ENCODE measurements at places on chromosomes 4 and X. TPM values are rescaled to one million over a fixed set of nuclear protein-coding genes. Genes with fewer than 3 reads are reported as not detected.
A peak's percentile ranks its signal among the peaks of the same experiment; 100 is the strongest.

Gene MTNR1A
- total RNA-seq: 0.39 TPM

Gene ANKRD50
- total RNA-seq: 18.6 TPM

Gene AREG
- total RNA-seq: 17.1 TPM

Gene SHOX
- total RNA-seq: not detected

Gene DMP1
- total RNA-seq: not detected

Gene ARSJ
- 4.9 TPM for total RNA-seq

Gene SULT1E1
- total RNA-seq: 64.9 TPM

Gene KCTD8
- total RNA-seq: 0.88 TPM

Gene CLDN34
- total RNA-seq: 0.86 TPM

Gene UNC5C
- 20.5 TPM for total RNA-seq

Gene SPACA5
- not detected for total RNA-seq

DNA sequence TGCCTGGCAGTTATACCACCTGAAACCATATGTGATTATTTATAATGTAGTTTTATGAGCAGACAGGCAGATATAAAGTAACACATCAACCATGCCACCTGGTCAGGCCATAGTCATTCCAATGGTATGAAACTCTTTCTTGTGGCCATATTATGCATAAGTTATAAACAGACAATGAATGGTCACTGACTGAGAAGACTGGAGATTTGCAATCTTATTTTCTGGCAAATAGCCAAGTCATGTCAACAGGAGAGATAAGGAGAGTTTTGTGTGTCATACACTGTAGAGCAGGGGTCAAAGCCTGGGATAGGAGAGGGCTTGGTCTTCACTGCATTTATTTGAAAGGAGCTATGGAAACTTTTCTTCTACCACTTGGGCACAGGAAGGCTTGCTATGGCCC, 29.5 kb downstream of the SORBS2 start:
- no peak for DNase-seq
- H3K4me1 ChIP-seq: peaks cover 10% of the 10 kb centered on the region
- no peak overlapping the region for H3K27ac ChIP-seq
- H3K27me3 ChIP-seq: no peaks in the 10 kb centered on the region
- no peak overlapping the region for H3K4me3 ChIP-seq

- H3K27ac ChIP-seq: peak overlapping the region; percentile 53
- peaks cover 6% of the 10 kb centered on the region for H3K27me3 ChIP-seq
- H3K36me3 ChIP-seq: no peaks in the 10 kb centered on the region
- H3K4me3 ChIP-seq: no peak overlapping the region
- H3K4me1 ChIP-seq: peaks cover 19% of the 10 kb centered on the region
Observed at GRCh38 chr4:8079916-8080753, 78.5 kb downstream of the ABLIM2 start.

DNA sequence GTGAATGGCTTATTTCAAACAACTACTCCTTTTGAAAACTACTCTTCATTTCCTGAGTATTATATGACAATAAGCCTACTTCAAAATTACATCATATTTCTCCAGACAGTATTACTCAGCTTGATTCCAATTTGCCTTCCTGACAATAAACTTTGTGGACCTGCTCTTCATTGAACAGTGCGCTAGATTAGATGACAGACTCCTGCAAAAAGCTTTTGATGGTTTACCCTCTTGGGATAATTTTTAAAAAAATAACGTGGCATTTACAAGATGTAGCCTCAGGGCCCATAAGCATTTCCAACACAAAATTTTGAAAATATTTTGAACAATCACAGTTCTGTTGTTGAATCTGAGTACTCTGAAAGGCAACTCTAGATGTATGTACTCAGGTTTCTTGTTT, 25.9 kb downstream of the MGAT4D start:
- no peaks in the 10 kb centered on the region for H3K36me3 ChIP-seq
- no peak for DNase-seq
- no peaks in the 10 kb centered on the region for H3K4me1 ChIP-seq
- no peak overlapping the region for H3K27ac ChIP-seq
- no peak overlapping the region for H3K4me3 ChIP-seq

DNA sequence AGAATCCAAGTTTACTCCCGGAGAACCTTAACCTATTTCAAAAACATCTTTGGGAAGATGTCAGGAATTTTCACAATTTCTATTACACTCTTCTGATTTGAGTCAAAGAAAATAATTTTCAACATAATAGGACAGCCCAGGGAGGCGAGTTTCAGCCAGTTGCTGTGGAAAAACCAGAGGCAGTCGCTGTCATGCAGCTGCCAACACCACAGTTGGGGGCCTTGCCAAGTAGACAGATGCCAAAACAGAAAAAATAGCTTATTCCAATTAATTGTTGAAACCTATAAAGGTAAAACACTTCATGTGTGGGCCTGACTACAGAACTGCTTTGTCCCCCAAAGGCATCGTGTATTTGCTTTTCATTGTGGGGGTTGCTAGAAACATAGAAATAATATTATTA, 225.8 kb downstream of the DMD start:
- no peak for DNase-seq
- no peak overlapping the region for H3K4me3 ChIP-seq
- no peaks in the 10 kb centered on the region for H3K27me3 ChIP-seq
- no peaks in the 10 kb centered on the region for H3K4me1 ChIP-seq

DNA sequence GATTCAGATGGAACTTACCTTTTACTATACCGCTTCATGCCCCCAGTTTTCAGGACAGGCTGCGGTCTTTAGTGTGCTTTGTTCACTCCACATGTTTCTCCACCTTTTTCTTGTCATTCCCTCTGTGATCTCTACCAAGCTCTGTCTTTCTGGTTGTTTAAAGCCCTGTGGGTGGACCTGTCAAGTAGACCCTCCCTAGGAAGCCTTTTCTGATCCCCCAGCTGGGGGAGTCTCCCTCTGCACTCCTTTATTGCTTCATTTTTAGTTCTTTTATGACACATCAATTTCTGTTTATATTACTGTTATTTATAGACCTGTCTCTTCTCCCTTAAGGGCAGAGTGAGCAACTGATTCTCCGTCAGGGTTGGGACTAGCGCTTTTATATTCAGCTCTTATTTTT, 150.2 kb downstream of the C4orf33 start:
- H3K4me1 ChIP-seq: peaks cover 9% of the 10 kb centered on the region
- H3K4me3 ChIP-seq: no peak overlapping the region

DNA sequence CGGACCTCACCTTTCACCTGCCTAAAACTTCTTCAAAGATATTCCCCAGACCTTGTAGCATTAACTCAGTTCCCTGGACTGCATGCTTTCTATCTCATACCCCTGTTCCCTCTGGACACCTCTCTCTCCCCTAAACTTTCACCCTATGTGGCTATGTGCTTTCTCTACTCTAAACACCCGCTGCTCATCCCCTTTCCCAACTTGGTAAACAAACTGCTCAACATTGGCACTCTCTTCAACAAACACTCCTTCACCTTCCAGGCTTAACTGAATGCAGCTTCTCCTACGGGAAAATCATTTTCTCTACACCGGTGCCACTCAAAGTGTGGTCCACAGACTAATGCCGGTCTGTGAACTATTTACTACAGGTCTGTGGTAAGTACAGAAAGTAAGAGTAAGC, 19.9 kb downstream of the PHF8 start:
- no peaks in the 10 kb centered on the region for H3K27me3 ChIP-seq
- peak; percentile 2 for DNase-seq
- no peak overlapping the region for H3K4me3 ChIP-seq
- H3K36me3 ChIP-seq: peaks cover 43% of the 10 kb centered on the region
- H3K27ac ChIP-seq: no peak overlapping the region

DNA sequence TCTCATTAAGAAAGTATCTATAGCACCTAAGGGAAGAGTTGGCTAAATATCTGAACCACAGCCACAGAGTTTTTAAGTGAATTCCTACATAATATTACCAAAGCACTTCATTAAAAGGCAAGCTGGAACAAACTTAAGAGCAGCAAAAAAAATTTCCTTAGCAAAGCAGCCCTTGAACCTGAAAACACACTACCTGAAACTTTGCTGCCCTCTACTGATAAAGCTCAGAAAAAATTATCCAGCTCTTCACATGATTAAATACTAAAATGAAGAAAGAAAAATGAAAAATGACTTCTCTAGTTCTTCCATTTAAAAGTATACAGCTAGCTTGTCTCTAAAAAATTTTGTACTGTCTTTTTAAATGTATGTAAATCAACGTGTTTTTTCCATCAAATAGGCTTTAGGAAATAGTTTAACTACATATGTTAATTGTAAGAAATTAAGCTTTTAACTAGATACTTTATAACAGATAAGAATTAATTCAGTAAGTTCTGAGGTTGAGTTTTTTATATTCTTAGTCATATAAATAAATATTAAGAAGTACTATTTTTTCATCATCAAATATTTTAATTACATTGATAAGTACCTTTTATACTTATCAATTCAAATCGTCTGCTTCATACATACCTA, 156.1 kb downstream of the STPG2 start:
- no peak overlapping the region for H3K4me3 ChIP-seq
- no peak for DNase-seq
- no peak overlapping the region for H3K27ac ChIP-seq
- no peaks in the 10 kb centered on the region for H3K36me3 ChIP-seq
- no peaks in the 10 kb centered on the region for H3K27me3 ChIP-seq

DNA sequence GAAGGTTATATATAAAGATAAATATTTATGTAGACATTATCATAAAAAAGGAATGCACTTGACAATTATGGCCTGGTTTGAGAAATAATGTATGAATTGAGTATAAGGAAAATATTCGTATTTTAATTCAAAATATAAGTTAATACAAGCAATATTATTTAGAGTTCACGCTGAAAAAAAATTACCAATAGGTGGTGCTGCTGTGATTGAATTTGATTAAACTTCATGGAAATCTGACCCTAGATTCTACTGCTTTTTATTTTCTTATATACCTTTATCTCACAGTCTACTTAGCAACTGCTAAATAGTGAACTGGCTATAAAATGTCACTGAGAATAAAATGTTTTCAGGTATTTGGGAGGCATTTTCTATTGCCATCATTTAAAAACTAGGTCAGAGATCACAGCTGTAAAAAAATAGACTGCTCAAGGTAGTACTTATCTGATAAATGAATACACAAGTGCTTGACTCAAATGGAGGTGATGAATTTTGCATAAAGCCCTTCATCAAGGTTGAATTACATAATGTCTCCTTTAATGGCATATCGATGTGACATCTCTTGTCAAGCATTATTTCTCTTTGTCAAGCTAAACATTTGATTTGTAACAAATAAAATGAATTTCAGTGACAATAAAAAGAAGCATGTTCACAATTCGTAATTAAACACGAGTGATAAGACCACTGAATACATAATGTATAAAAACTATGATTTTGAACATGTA, 1638.8 kb upstream of the PCDH7 start:
- DNase-seq: no peak
- H3K27me3 ChIP-seq: no peaks in the 10 kb centered on the region
- no peak overlapping the region for H3K27ac ChIP-seq
- H3K36me3 ChIP-seq: no peaks in the 10 kb centered on the region

DNA sequence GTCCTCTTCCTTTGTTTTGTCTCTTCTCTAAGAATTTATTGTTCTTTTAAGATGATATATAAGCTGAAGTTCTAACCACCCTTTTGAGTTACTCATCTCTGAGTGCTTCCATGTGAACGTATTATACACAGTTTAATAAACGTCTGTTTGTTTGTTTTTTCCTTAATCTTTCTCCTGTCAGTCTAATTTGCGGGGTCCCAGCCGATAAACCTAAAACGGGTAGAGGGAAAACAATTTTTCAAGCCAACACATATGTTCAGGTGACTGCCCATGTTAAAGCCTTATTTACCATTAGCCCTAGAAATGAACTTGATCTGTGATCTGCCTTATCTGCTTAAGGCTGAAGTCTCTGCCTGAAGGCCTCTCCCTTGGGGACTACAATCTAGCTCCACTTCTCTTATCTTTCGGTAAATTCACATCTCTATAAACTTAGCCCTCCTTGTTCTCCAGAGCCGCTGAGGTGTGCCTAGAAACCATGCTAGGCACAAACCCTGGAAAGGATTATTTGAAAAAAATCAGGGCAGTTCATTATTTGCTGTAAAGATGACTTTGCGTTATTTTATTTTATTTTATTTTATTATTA, 158.8 kb downstream of the CAMK2D start:
- peaks cover 36% of the 10 kb centered on the region for H3K36me3 ChIP-seq
- peak overlapping the region; percentile 19 for H3K27ac ChIP-seq
- no peak for DNase-seq
- no peaks in the 10 kb centered on the region for H3K27me3 ChIP-seq
- H3K4me1 ChIP-seq: peaks cover 5% of the 10 kb centered on the region
- no peak overlapping the region for H3K4me3 ChIP-seq

DNA sequence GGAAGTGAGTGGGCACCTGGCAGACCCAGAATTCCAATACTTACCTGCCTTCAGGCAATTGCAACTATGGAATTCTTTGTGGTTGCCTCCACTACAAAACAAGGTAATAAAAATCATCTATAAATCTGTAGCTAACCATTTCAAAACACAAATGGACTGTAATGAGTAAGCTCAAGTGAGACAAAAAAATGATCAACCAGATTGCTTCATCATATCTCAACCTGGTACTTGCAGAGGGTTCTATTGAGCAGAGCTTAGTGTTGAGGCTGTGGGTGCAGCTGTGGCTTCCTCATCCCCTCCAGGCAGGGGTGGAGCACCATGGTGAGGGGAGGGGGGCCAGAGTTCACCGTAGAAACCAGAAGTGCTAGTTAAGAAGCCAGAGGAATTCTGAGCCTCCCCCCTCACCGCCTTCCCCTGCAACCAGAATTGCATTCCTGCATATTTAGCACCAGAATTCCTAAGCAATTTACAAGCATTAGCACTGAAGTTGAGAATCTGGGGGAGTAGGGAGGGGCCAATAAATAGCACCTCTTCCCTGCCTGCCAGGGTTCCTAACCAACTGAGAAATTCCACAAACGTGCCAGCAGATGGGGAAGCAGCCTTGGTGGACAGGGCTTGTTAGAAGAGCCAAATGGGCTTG, 11.5 kb downstream of the CTAG1A start:
- no peaks in the 10 kb centered on the region for H3K4me1 ChIP-seq
- no peaks in the 10 kb centered on the region for H3K27me3 ChIP-seq
- H3K27ac ChIP-seq: no peak overlapping the region
- peak; percentile 43 for DNase-seq
- no peaks in the 10 kb centered on the region for H3K36me3 ChIP-seq
- no peak overlapping the region for H3K4me3 ChIP-seq

GRCh38 chr4:38669208-38669607, 5.2 kb downstream of the KLF3 start:
- no peak for DNase-seq
- H3K27ac ChIP-seq: peak overlapping the region; percentile 70
- H3K4me3 ChIP-seq: peak overlapping the region; percentile 71
- H3K4me1 ChIP-seq: peaks cover 69% of the 10 kb centered on the region

DNA sequence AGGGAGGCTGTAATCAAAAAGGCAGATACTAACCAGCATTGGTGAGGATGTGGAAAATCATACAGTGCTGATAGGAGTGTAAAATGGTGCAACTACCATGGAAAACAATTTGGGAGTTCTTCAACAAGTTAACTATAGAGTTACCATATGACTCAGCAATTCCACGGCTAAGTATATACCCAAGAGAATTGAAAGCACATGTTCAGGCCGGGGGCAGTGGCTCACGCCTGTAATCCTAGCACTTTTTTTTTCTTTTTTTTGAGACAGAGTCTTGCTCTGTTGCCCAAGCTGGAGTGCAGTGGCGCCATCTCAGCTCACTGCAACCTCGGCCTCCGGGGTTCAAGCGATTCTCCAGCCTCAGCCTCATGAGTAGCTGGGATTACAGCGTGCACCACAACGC, 15.0 kb upstream of the CD99L2 start:
- DNase-seq: no peak
- H3K4me1 ChIP-seq: no peaks in the 10 kb centered on the region
- no peaks in the 10 kb centered on the region for H3K27me3 ChIP-seq
- H3K4me3 ChIP-seq: no peak overlapping the region

- H3K4me1 ChIP-seq: no peaks in the 10 kb centered on the region
- H3K27ac ChIP-seq: no peak overlapping the region
- no peaks in the 10 kb centered on the region for H3K27me3 ChIP-seq
- no peak for DNase-seq
- H3K36me3 ChIP-seq: no peaks in the 10 kb centered on the region
- no peak overlapping the region for H3K4me3 ChIP-seq
Observed at GRCh38 chrX:103483720-103484119, 35.6 kb downstream of the RAB40A start.

Measured in type B pancreatic cell (in vitro differentiated cells).